ENCODE measurements at places on chromosomes 3 and 15.

GRCh38 chr3:111859061-111859973 is at the start of gene PHLDB2:
PHLDB2 (plus strand) TSS chr3:111859265; CDS start chr3:111884078, 24,813 bp downstream.
- DNase-seq: no peak

GRCh38 chr3:194906970-194907629 is 221.4 kb downstream of the FAM43A start:
- no peak for DNase-seq

GRCh38 chr15:45023659-45024225 is 747 bp downstream of the SORD start:
- no peak for DNase-seq

DNA sequence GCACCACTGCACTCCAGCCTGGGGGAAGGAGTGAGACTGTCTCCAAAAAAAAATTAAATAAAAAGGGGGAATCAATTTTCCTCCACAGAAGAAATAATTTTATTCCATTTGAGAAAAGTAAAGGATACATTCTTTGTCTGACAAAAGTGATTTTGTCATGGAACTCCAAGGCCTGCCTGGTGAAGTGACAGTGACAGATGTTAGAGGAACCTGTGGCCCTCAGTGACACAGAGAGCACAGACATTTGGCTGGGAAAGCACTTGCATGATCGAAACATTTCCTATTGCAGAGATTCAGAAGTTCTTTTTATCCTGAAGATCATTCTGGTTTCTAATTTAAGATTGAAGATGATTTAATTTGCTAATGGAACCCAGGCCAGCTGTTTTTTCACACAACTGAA is 5.9 kb downstream of the LYSMD4 start:
- no peak for DNase-seq

DNA sequence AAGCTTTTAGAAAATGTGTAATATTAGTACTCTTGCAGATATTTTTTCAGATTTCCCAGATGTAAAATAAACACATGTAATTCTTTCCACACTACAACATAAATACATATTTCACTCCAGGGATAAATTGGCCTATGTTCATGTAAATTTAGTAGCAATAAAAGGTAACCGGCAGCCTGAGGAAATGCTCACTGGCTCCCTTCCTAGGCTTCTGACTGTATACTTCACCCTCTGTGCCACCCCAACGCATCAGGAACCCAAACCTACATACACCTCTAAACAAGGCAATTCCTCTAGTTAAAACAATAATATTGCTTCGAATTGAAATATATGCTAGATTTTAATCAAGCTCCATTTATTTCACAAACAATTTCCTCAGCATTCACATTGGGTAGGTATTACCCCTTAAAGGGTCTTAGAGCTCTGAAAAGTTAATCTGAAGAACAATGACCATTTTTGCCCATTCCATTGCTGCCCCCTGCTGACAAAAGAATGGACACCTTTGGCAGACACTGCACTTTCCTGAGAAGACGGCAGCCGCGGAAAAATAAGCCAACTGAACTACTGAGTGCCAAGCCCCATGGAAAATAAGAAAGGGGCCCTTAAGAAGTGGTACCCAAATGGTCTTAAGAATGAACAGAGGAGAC is 212.5 kb downstream of the OSBPL10 start:
- no peak for DNase-seq

GRCh38 chr3:13420831-13421765 is 976 bp upstream of the NUP210 start:
- DNase-seq: no peak

GRCh38 chr15:76161153-76162035 is 101.6 kb downstream of the TMEM266 start:
- no peak for DNase-seq

- no peak for DNase-seq
Observed at GRCh38 chr3:110246796-110247376, 824.7 kb upstream of the NECTIN3 start.

DNA sequence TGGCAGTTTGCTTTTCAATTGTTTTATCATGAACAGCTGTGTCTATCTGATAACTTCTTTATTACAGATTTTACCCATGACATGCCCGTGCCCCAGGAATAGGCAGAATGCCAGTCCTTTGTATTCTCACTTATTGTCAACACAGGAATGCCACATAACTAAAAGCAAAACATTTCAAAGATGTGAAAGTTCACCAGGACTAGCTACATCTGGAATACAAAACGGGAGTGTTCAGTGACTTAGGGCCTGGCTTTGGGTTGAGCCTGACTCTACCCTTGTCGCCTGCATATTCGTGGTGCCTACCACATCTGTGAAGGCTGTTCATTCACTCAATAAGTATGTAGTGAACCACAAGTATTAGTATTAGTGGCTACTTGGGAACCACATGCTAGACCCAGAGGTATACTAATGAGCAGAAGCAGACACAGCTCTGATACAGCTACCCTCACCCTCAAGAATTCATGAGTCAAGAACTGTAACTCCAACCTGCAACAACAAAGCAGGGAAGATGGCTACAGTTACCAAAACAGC is 2.9 kb downstream of the TNFSF10 start:
- no peak for DNase-seq

- DNase-seq: no peak
Observed at GRCh38 chr3:136351905-136352304, 101.8 kb downstream of the PCCB start.

GRCh38 chr3:31252216-31253185 is 280.2 kb upstream of the STT3B start:
- DNase-seq: no peak

- no peak for DNase-seq
Observed at GRCh38 chr3:191260431-191261303, 61.6 kb downstream of the OSTN start.

GRCh38 chr3:178386880-178387279 is 149.4 kb upstream of the KCNMB2 start:
- DNase-seq: no peak

DNA sequence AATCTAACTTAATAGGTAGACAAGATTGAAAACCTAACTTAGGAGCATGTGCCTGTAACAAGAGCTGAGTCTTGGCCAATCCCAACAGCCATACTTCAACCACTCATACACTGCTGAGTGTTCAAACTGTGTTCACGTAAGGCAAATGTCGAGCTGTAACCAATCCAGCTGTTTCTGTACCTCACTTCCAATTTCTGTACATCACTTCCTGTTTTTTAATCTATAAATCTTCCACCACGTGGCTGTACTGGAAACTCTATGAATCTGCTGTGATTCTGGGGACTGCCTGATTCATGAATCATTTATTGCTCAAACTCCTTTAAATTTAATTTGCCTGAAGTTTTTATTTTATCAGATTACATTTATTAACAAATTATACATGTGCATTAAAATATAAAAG is 44.6 kb upstream of the NEDD4 start:
- no peak for DNase-seq

GRCh38 chr15:74222240-74223119 is 13.6 kb upstream of the CCDC33 start:
- no peak for DNase-seq

DNA sequence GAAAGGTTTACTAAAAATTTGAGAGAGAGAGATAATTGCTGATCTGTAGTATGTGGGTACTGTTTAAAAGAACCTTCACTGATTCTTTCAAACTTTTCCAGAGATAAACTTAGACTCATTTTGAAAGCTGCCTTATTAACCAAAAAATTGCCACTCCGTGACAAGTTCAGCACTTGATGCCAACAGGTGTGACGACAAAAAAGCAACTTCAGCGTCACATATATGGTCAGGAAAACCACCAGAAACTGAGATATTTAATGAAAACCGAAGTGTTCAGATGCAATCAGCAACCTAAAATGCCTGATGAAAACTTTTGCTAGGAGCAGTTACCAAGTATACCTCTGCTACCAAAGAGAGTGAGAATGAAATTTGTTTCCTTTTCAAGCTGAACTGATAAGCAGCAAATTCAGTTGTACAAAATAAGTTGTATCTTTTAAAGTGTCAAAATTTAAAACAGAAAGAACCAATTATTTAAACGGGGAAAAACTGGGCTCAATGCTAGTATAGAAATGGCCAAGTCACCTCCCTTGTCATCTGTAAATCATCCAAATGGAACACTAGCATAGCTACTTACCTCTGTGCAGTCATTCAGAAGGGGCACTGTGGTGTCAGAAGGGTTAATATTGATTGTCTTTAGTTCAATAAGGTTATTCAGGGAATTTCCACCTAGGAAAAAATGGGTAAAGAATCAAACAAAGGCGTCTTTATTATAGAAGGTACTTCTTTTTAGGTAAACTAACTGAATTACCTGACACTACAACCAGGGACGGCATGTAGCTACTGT is 91.5 kb upstream of the OCA2 start:
- DNase-seq: no peak

DNA sequence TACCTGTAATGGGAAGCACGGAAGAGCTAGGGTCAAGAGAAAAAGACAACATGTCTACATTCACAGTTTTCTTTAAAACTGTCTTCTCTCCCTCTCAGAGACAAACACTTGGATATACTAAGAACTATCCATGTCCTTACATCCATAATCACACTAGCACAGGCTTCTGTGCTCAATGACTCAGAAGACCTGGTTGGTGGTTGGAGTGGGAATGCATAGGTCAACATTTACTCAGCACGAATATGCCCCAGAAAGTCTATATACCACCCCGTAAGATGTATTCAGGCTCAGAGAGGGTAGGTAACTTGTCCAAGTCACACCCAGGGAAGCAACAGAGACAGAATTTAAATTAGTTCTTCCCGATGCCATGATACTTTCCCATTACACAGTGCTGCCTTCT is 891.1 kb downstream of the TUSC7 start:
- no peak for DNase-seq

- DNase-seq: no peak
Observed at GRCh38 chr3:174060431-174060830, 662.9 kb downstream of the NLGN1 start.

DNA sequence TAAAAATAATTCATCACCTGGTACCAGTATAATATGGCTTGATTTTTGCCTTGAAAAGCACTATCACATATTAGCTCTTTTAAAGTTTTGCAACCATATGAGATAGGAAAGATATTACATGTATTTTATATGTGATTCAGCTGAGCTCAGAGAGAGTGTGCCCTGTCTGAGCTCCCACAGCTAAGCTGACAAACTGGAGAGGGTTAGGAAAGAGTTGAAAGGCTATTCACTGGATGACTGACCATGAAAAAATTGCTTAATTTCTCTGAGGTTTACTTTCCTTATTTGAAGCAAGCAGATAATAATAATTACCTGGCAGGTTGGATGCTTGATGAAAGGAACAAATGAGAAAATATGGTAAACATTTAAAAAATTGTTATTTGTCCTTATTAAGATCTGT is 97.4 kb upstream of the CCDC80 start:
- DNase-seq: no peak

GRCh38 chr3:10949197-10949596 is 43.4 kb upstream of the SLC6A1 start:
- no peak for DNase-seq

DNA sequence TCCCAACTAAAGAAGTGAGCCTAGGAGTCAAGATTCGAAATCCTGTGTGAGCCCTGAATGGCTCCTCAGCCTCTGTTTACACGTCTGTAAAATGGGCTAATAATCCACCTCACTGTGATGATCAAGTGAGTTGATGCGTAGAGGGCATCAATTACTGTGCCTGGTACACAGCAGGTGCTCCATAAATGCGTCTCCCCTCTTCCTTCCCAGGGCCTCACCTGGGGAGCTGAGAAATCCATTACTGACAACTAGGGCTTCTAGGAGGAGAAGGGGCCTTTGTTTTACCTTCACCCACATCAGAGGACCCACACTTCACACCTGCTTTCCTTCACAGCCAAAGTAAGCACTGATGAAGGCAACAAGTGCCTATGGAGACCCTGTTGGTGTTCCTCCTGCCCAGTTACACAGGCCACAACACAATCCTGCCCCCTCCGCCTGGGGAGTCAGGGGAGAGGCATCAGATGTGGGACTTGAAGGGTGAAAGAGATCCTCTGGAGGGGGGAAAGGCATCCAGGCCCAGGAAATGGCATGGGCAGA is 1.4 kb downstream of the CIB2 start:
- DNase-seq: no peak

GRCh38 chr3:49901366-49902339 is 2.0 kb downstream of the MST1R start:
- DNase-seq: no peak

- no peak for DNase-seq
Observed at GRCh38 chr3:110758208-110758607, 313.4 kb upstream of the NECTIN3 start.

DNA sequence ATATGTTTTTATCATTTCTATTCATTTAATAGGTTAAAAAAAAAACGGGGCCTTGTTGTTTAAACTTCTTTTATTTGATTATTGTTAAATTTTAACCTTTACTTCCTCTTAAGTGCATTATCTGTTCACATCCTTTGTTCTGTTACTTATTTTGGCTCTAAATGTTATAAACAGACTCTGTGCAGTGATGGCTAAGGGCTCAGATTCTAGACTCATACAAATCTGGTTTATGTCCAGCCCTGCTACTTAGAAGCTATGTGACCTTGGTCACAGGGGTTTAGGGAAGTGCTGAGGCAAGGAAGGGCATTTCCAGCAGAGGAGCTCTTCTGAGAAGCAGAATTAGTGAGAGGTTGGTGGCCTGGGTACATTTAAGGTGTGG is 55.3 kb upstream of the VILL start:
- no peak for DNase-seq

GRCh38 chr3:139745831-139746230 is 68.1 kb upstream of the NMNAT3 start:
- DNase-seq: no peak

DNA sequence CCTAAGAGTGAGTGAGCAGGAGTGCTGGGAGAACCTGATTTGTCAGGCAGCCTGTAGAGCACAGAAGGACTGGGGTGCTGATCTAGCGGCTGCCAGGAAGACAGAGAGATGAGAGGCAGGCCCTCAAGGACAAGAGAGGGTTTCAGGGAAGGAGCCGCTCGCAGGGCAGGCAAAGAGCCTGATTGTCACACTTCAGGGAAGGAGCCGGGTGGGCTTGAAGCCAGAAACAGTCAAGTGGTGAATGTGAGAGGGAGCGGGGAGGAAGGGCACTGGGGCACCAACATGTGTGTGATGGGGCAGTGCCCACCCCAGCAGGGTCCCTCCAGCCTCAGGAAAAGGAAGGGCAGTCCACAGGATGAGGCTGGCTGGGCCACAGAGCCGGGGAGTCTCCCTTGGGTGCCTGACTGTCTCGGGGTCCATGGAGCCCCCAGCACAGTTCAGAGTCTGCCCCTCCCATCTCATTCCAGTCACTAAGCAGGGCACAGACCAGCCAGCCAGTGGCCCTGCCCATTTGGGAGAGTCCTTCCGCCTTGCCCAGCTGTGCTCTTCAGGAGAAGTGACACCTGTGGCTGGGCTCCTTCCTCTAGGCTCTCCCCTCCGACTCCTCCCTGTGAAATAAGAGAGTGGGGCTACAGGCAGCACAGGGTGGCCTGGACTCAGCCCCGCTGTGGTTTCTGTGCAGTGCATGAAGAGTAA is 148.6 kb downstream of the RAB11A start:
- DNase-seq: no peak

GRCh38 chr15:90683371-90683770 is 33.8 kb upstream of the BLM start:
- DNase-seq: no peak

- no peak for DNase-seq
Observed at GRCh38 chr3:45872569-45872968, 13.8 kb upstream of the CCR9 start.
